AG20443 (cell line): ENCODE measurements at places on chromosomes 2 and 18.
A peak's percentile ranks its signal among the peaks of the same experiment; 100 is the strongest.

DNA sequence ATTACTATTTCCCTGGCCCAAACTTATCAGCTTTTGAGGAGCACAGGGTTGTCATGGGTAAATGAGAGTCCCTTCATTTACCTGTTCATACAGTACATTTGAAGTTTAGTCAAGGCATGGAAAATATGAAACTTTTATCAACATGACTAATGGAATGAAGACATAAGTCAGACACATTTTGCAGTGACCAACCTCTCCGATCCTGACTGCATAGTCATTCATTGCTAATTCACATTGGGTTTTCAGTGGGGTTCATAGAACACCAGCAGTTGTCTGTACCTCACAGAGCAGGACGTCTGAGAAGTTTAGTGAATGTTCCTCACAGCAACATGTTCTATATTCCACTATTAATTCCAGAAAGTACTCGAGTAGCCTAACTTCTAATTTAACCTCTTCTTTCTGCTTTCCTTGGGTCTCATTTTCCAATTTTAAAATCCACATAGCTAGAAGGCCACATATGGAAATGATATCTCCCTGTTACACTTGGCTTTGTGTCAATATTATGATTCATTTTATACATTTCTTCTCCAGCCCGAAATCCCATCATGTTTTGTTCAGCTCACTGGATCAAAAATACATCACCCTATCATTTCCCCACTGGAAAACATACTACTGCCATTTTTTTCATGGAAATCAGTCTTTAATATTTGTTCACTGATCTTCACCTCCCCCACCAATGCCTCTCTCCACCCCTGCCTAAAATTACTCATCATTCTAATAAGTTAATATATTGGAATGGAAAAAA is 65.9 kb downstream of the CDH20 start:
- peak; percentile 40 for DNase-seq

GRCh38 chr2:120917886-120918285 is 182.2 kb downstream of the GLI2 start:
- DNase-seq, result no peak

DNA sequence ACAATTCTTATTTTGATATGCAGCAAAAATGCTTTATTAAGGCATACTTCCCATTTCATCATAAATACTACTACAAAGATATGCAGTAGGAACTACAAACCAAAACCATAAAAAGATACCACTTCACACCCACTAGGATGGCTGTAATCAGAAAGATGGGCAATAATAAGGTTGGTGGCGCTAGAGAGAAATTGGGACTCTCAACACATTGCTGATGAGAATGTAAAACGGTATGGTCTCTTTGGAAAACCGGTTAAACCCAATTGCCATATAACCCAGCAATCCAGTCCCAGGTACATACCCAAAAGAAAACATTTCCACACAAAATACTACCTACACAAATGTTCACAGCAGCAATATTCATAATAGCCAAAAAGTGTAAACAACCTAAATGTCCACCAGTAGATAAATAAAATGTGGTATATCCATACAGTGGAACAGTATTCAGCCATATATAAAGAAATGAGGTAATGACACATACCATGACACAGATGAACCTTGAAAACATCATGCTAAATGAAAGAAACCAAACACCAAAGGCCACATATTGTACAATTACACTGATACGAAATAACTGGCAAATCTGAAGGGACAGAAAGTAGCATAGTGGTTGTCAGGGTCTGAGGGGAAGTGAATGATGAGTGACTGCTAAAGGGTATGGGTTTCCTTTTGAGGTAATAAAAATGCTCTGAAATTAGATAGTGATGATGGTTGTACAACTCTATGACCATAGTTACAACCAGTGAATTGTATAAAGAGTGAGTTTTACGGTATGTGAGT is 12.7 kb downstream of the SP3 start:
- no peak for DNase-seq

- DNase-seq, result no peak
Observed at GRCh38 chr18:8151181-8151580, 458.1 kb upstream of the RAB12 start.

- no peak for DNase-seq
Observed at GRCh38 chr2:145799595-145800108, 1279.7 kb upstream of the ZEB2 start.

DNA sequence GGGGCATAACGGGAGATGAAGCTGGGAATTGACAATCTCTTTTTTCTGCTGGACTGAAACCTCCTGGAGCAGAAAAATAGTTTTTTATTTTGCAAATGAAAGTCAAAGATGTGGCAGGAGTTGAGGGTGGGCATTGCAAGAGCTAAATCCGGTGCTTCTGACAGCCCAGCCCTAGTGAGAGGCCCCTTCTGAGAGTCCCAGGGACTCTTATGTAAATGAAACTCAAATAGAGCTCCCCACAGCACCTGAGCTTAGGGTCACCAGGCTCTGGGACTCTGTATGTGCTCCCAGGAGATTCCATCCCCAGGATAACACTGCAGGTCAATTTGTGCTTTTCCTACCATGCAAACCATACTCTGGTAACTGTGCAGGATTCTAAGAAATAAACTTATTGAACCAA is 192.8 kb downstream of the ANKRD30B start:
- DNase-seq, result no peak

DNA sequence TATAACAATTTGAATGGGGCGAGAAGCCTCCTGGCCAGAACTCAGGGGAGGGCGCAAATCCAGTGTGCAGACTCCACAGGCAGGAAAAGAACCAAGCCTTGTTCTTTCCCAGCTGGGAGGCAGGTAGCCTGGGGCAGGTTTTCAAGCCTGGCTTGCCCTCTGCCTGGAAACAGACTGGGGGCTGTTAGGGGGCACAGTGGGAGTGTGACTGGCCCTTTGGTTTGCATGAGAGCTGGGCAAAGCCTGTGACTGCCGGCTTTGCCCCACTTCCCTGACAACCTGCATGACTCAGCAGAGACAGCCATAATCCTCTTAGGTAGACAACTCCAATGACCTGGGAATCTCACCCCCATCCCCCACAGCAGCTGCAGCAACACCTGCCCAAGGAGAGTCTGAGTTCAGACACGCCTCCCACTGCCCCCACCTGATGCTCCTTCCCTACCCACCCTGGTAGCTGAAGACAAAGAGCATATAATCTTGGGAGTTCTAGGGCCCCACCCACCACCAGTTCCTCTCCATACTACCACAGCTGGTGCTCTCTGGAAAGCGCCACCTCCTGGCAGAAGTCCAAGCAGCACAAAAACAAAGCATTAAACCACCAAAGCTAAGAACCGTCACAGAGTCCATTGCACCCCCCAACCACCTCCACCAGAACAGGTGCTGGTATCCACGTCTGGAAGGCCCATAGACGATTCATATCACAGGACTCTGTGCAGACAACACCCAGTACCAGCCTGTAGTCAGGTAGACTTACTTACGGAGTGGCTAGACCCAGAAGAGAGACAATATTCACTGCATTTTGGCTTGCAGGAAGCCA is 402.5 kb downstream of the STK39 start:
- no peak for DNase-seq

DNA sequence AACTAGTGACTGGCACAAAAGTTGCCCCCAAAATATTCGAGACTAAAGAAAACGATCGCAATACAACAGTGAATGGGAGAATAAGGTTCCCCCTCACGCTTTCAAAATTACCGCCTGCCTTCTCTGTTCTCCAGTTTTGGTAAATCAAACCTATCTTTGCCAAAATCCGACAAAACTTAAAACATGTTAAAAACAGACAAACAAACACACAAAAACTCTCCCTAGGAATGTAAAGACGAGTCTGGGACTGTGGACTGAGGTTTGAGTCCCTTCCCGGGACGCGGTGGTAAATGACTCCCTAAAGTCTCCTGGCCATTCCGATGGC is 435 bp upstream of the IMPACT start:
- DNase-seq, result no peak

GRCh38 chr18:45688113-45688512 is 35.9 kb upstream of the SLC14A1 start:
- no peak for DNase-seq

DNA sequence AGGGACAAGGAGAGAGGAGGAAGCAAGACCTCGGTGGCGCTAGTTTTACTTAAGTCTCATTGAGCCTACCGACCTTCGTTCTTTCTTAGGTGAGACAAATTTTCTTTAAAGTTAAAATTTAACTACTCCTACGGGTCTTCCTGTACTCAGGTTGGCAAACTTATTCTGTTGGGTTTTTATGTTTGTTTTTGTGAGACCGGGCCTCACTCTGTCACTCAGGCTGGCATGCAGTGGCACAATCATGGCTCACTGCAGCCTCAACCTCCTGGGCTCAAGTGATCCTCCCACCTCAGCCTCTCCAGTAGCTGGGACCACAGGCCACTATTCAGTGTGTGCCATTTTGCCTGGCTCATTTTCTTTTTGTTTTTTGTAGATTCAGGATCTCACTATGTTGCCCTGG is 189.0 kb downstream of the TNS1 start:
- no peak for DNase-seq

- no peak for DNase-seq
Observed at GRCh38 chr2:45543257-45543656, 67.8 kb downstream of the SRBD1 start.

DNA sequence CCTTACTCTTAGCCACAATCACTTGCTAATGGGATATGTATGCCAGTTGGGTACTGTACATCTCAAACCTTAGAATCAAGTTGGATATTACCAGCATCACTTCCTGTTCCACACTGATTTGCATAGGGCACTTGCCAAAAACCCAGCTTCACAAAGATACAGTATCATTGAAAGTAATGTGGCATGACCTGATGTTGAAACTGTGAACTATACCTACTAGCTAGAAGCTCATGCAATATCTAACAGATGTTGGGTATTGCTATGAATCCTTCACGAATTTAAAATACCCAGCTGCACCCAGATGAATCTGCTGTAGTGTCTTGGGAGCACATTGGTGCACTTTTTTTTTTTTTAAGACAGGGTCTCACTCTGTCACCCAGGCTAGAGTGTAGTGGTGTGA is 6.5 kb upstream of the STAMBP start:
- no peak for DNase-seq

DNA sequence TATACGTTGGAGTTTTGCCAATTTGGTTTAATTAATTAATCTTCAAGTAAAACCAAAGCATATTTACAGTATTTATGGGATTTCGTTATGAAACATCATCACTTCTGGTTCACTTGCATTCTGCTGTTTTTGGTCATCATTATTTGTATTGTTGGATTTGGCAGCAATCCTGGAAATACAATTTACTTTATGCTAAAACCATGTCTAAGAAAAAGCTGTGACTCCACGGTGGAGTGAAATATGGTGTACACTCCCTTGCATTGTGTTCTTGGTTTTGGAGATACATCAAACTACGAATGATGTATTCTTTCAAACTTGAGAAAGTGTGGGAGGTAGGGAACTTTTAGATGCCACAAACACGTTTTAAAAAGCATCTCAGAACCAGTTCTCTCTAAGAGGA is 106.4 kb downstream of the CTAGE1 start:
- DNase-seq, result no peak

GRCh38 chr2:15023221-15023620 is 390.7 kb downstream of the LRATD1 start:
- DNase-seq, result no peak

DNA sequence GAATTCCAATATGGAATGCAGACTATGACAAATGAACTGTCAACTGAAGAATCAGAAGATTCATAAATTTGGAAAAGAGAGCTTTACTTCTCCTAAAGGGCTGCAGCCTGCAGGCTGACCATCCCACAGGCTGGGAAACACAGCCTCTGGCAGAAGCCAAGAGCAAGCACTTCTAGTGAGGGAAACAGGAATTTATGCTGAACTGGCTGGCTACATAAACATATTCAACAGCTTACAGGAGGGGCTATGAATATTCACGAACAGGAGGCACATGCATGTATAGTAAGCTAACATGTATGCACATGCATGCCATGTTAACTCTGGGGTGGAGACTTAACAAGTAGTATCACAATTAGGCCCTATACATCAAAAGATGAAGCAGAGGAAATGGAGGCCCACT is 17.6 kb downstream of the HIBCH start:
- DNase-seq, result no peak

DNA sequence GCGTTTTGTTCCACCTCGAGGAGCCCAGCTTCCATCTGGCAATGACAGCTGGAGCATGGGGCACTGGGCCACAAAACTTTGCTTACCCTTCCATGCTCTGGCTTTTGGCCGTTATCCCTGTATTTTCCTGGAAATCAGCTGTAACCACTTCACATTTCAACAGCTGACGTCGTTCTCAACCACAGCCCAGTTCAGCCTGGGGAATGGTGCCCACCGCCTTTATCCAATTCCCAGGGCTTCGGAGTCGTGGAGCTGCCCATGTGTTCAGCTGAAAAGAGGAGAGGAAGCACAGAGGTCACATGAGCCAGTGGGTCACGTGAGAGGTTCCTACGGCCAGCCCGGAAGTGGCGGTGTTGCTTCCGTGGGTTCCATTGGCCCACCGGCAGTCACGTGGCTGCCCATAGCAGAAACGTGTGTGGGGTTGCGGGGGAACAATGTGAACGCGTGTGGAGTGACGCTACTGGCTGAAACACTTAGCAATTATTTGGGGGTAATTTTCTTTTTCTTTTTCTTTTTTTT is 16.7 kb upstream of the EDAR start:
- peak; percentile 39 for DNase-seq

DNA sequence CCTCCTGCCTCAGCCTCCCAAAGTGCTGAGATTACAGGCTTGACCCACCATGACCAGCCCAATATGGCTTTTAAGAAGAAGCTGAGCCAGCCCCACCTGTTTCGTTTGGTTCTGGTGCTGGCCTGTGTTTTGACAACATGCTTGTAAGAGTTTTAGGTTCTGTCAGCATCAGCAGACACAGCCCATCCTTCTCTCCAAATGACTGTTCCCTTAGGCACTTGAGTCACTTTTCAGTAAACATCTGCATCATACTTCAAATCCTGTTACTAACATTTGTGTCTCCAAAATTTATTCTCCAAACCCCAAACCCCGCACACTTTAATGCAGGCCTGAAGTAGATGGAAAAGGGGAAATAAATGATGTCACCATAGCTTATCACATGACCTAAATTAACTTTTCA is 1118.5 kb downstream of the TSN start:
- DNase-seq, result no peak

GRCh38 chr2:167471734-167472133 is 583.5 kb downstream of the XIRP2 start:
- DNase-seq, result no peak

- no peak for DNase-seq
Observed at GRCh38 chr18:4352746-4353551, 102.2 kb downstream of the DLGAP1 start.

DNA sequence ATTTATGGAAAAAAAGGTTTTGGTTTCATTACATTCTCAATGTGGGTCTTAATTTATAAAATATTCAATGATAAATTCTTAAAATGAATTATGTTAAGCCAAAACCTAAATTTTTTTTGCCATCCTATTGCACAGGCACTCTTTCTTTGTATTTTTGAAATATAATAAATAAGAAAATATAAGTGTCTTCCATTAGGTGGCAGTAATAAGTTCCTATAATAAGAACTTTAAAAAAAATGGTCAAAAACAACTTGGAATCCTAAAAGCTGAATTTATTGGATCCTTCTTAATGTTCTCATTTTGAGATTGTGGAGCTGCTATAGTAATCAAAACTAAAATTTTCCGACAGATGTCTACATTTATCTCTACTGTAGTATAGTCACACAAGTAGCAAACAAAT is 5.7 kb downstream of the CALCRL start:
- no peak for DNase-seq
